ENCODE measurements at places on chromosomes 13 and 19. TPM values are rescaled to one million over a fixed set of nuclear protein-coding genes. Genes with fewer than 3 reads are reported as not detected.

DNA sequence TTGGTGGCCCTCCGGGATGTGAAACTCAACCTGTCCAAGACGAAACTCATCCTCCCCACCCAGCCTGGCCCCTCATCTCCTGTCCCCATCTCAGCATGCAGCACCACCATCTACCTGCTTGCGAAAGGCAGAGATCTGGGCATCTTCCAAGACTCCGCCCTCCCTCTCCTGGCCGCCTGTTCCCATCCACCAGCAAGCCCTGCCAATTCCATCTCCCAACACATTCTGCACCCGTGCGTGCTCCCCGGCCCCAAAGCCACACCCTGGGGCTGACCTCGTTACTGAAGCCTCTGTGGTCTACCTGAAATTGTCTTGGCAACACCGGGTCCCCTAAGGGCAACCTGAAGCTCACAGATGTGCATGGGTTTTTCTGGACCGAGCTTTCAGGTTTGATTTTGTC lies 13.2 kb upstream of the CAMSAP3 start:
- H3K4me3 ChIP-seq = no peak overlapping the region
- H3K27me3 ChIP-seq = no peaks in the 10 kb centered on the region
- H3K4me1 ChIP-seq = no peaks in the 10 kb centered on the region
- H3K36me3 ChIP-seq = no peaks in the 10 kb centered on the region
- H3K27ac ChIP-seq = no peak overlapping the region

- no peak overlapping the region for H3K4me3 ChIP-seq
- peaks cover 14% of the 10 kb centered on the region for H3K4me1 ChIP-seq
- DNase-seq = no peak
- peaks cover 6% of the 10 kb centered on the region for H3K27me3 ChIP-seq
- no peaks in the 10 kb centered on the region for H3K36me3 ChIP-seq
- no peak overlapping the region for H3K27ac ChIP-seq
Observed at GRCh38 chr13:99972190-99972731, 694 bp upstream of the ZIC5 start.

- peak within 1 kb of the TSS; percentile 27 for H3K27ac ChIP-seq
- H3K4me3 ChIP-seq = peak within 1 kb of the TSS; percentile 70
- 0 out of 2 replicates have a peak, but pooled peaks cover 3% of the 10 kb centered on the region for H3K4me1 ChIP-seq
- no peaks in the 10 kb centered on the region for H3K27me3 ChIP-seq
- no peaks in the 10 kb centered on the region for H3K36me3 ChIP-seq
- DNase-seq = no peak
Observed at GRCh38 chr19:2308114-2308556, at the start of gene LINGO3. Gene LINGO3 (minus strand): TSS chr19:2308154. CDS start chr19:2291776, 16,378 bp downstream.

- no peaks in the 10 kb centered on the region for H3K4me1 ChIP-seq
- no peak overlapping the region for H3K27ac ChIP-seq
- no peaks in the 10 kb centered on the region for H3K36me3 ChIP-seq
- no peak overlapping the region for H3K4me3 ChIP-seq
Observed at GRCh38 chr13:32419862-32420261, 8.1 kb downstream of the N4BP2L1 start.

Gene ZNF699
- total RNA-seq = 0.77 TPM

GRCh38 chr13:24683838-24684599 lies 3.8 kb downstream of the ATP12A start:
- DNase-seq = peak; percentile 81
- H3K4me1 ChIP-seq = peaks cover 6% of the 10 kb centered on the region
- H3K36me3 ChIP-seq = no peaks in the 10 kb centered on the region
- peaks cover 2% of the 10 kb centered on the region for H3K27me3 ChIP-seq
- no peak overlapping the region for H3K4me3 ChIP-seq
- no peak overlapping the region for H3K27ac ChIP-seq

DNA sequence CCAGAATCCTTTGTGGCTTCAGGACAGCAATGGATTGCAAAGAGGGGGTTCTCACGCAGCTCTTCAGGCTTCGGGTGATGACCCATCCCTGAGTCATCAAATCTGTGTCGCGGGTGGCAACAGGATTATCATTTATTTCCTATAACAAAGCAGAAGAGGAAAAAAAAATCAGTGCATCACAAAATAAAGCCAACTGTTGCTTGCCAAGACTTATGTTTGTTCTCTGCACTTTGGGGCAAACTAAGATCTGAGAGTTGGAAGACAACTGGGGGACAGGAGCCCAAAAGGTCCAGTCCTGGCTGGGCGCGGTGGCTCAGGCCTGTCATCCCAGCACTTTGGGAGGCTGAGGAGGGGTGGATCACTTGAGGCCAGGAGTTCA lies 6.4 kb downstream of the GNA15 start:
- no peak for DNase-seq
- no peak overlapping the region for H3K27ac ChIP-seq
- H3K27me3 ChIP-seq = no peaks in the 10 kb centered on the region
- H3K4me3 ChIP-seq = no peak overlapping the region

DNA sequence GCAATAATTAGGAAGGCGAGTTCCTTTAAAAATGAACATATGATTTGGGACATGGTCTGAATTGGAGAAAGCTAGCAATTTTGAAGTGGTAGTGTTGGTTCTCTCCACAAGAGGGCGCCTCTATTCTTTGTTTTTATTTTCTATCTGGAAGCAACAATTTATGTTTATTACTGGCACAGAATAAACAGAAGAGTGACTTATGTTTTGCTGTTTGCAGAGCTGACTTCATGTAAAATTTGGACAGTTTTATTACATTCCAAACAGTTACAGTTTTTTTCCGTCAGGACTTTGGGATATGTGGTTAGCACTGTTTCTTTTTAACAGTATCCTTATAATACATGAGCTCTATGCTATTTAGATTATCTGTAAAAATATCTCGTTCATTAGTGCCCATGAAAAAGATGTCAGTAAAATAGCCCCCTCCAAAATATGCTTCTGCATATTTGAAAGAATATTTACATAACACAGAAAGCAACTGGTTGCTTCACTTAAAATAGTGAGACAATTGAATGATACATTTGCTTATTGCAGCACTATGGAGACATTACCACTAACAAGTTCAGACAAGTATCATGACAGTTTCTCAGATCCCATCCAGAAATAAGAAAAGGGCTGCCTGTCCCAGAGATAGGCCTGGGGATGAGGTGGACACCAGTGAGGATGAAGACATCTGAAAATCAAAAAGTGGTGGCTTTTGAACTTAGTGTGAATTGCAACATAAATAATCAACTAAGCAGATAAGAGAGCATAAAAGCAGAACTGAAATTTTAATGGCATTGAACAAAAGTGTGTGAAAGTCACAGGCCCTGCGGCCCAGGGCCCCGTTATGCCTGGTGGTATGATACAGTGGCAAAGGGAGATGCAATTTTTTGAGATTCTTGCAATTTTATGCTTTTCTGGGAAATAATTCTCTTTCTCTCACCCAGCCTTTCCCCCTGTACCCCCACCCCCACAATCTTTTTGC lies 32.3 kb upstream of the FGF9 start:
- H3K27me3 ChIP-seq = no peaks in the 10 kb centered on the region
- peak; percentile 45 for DNase-seq
- no peaks in the 10 kb centered on the region for H3K36me3 ChIP-seq
- peaks cover 10% of the 10 kb centered on the region for H3K4me1 ChIP-seq
- H3K27ac ChIP-seq = no peak overlapping the region
- no peak overlapping the region for H3K4me3 ChIP-seq

GRCh38 chr19:40801426-40802299 lies 2.7 kb downstream of the EGLN2 start:
- H3K4me3 ChIP-seq = no peak overlapping the region
- H3K36me3 ChIP-seq = peaks cover 23% of the 10 kb centered on the region
- peaks cover 15% of the 10 kb centered on the region for H3K4me1 ChIP-seq
- no peaks in the 10 kb centered on the region for H3K27me3 ChIP-seq

Gene SIGLEC8
- total RNA-seq = not detected

Gene ZNF134
- total RNA-seq = 6.6 TPM

Gene CAPN12
- 8.8 TPM for total RNA-seq

Gene ZNF225
- total RNA-seq = 4.3 TPM

GRCh38 chr19:15125232-15126067 lies 18.2 kb downstream of the SYDE1 start:
- H3K27me3 ChIP-seq = no peaks in the 10 kb centered on the region
- DNase-seq = peak; percentile 99
- H3K4me1 ChIP-seq = 0 out of 2 replicates have a peak, but pooled peaks cover 4% of the 10 kb centered on the region
- H3K36me3 ChIP-seq = no peaks in the 10 kb centered on the region

Gene ZNF541
- not detected for total RNA-seq

DNA sequence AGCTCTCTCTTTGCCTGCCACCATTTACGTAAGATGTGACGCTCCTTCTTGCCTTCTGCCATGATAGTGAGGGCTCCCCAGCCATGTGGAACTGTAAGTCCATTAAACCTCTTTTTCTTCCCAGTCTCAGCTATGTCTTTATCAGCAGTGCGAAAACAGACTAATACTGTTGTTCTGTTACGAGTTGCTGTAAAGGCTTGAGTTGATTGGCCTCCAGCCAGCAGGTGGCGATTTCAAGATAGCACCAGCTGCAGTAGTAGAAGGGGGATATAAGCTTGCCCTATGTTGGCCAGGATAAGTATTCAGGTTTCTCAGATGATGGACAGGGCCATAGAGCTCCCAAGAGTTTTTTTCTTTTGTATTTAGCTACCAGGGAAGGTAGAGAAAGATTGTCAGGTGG lies 385.5 kb downstream of the MZT1 start:
- no peaks in the 10 kb centered on the region for H3K36me3 ChIP-seq
- peak; percentile 28 for DNase-seq
- no peak overlapping the region for H3K4me3 ChIP-seq
- H3K27me3 ChIP-seq = no peaks in the 10 kb centered on the region

DNA sequence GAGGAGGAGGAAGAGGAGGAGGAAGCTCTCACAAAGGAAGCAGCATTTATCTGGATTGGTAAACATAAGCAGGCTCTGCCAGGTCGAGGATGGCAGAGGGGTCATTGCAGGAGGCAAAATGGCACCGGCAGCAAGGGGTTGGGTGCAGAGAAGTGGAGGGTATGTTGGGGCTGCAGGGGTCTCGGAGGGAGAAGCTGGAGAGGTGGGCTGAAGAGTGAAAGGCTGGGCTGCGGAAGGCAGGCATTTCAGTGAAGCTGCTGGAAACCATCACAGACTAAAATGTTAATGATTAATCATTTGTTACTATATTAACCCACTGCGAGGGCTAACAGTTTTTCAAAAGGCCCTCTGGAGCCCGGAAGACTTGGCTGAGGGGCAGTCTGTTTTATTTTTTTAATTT lies 24.6 kb downstream of the TPT1 start:
- no peaks in the 10 kb centered on the region for H3K27me3 ChIP-seq
- peak overlapping the region; percentile 60 for H3K27ac ChIP-seq
- H3K4me3 ChIP-seq = peak overlapping the region; percentile 39
- H3K36me3 ChIP-seq = no peaks in the 10 kb centered on the region

DNA sequence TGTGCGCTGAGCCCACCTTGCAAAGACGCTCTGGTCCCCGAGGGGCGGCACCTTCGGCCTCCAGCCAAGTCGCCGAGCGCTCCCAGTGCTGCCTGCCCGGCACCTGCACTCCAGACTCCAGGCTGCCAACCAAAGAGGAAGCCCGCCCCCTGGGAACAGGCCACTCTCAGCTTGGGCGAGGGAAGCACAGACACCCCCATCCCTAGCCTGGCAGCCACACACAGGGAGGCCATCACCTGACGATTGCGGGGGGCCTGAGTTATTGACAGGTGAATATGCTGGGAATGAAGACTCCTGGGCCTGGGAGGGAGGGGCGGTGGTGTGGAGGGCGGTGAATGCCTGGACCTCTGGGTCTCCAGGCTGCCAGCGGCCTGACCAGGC lies 10.3 kb upstream of the ZNF492 start:
- H3K36me3 ChIP-seq = no peaks in the 10 kb centered on the region
- DNase-seq = no peak
- no peaks in the 10 kb centered on the region for H3K4me1 ChIP-seq

GRCh38 chr19:41309180-41310032 lies 566 bp upstream of the CCDC97 start:
- no peak for DNase-seq
- H3K27ac ChIP-seq = peak overlapping the region; percentile 95
- no peaks in the 10 kb centered on the region for H3K27me3 ChIP-seq

DNA sequence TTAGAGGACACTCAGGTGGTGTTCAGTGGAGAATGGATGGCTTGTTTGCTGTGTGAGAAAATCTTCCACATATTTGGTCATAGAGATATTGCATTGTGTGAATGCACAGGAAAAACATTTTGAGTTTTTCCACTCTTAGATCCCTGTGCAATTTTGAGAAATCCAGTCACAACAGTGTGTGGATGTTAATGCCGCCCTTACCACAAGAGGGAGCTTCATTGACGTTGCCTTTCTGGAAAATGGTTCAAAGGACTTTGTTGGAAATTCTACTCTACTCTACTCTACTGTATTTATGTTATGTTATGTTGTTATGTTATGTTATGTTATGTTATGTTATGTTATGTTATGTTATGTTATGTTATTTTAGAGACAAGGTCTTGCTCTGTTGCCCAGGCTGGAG lies 13.4 kb downstream of the ZNF20 start:
- no peaks in the 10 kb centered on the region for H3K27me3 ChIP-seq
- no peak for DNase-seq
- H3K4me3 ChIP-seq = no peak overlapping the region

Gene ZNF93
- 6.3 TPM for total RNA-seq

GRCh38 chr13:56351041-56351440 lies 789.7 kb upstream of the PRR20A start:
- no peaks in the 10 kb centered on the region for H3K36me3 ChIP-seq
- no peak overlapping the region for H3K27ac ChIP-seq
- H3K4me3 ChIP-seq = no peak overlapping the region
- H3K27me3 ChIP-seq = no peaks in the 10 kb centered on the region
- DNase-seq = no peak

GRCh38 chr13:111115965-111116521 lies 933 bp downstream of the ARHGEF7 start:
- peaks cover 6% of the 10 kb centered on the region for H3K27me3 ChIP-seq
- no peak for DNase-seq
- H3K4me1 ChIP-seq = peaks cover 11% of the 10 kb centered on the region
- no peak overlapping the region for H3K27ac ChIP-seq
- no peaks in the 10 kb centered on the region for H3K36me3 ChIP-seq

GRCh38 chr13:40047322-40047771 lies 391.9 kb downstream of the COG6 start:
- H3K36me3 ChIP-seq = no peaks in the 10 kb centered on the region
- no peaks in the 10 kb centered on the region for H3K27me3 ChIP-seq
- no peak overlapping the region for H3K27ac ChIP-seq
- H3K4me3 ChIP-seq = no peak overlapping the region
- no peak for DNase-seq

- DNase-seq = no peak
- no peak overlapping the region for H3K4me3 ChIP-seq
- H3K36me3 ChIP-seq = no peaks in the 10 kb centered on the region
- H3K4me1 ChIP-seq = no peaks in the 10 kb centered on the region
- no peaks in the 10 kb centered on the region for H3K27me3 ChIP-seq
Observed at GRCh38 chr13:26342898-26343297, 89.0 kb downstream of the CDK8 start.

DNA sequence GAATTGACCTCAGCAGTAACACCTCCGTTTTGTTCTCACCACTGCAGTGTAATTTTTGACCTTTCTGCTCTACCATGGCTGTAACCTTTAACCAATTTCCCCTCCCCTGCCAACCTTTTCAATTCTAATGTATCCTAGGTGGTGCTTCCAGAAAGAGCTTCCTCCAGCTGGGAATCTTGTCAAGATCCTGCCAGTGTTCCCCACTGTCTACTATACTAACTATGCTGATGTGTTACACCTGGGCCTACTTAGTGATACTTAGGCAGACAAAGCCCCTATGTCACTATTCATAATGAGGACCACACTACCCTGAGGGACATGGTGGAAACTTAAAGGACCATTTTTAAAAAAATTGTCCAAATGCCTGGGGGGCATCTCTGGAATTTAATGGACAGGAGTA lies 41.0 kb downstream of the MBNL2 start:
- peak overlapping the region; percentile 6 for H3K27ac ChIP-seq
- no peak for DNase-seq
- H3K27me3 ChIP-seq = no peaks in the 10 kb centered on the region
- H3K4me1 ChIP-seq = peaks cover 38% of the 10 kb centered on the region
- H3K4me3 ChIP-seq = no peak overlapping the region
- no peaks in the 10 kb centered on the region for H3K36me3 ChIP-seq

GRCh38 chr19:32811151-32811550 lies 58.4 kb downstream of the SLC7A9 start:
- H3K27me3 ChIP-seq = no peaks in the 10 kb centered on the region
- H3K4me3 ChIP-seq = no peak overlapping the region
- H3K36me3 ChIP-seq = no peaks in the 10 kb centered on the region
- no peak for DNase-seq

All from Caco-2 (cell line).